CD4-positive, alpha-beta T cell treated with Interleukin-17A for 1 hour (primary cell): ENCODE measurements at places on chromosomes 7 and 10.
A peak's percentile ranks its signal among the peaks of the same experiment; 100 is the strongest.

- no peak for DNase-seq
Observed at GRCh38 chr10:60387531-60387930, 2.1 kb downstream of the ANK3 start.

- peak; percentile 1 for DNase-seq
Observed at GRCh38 chr10:500876-501275, 188.6 kb downstream of the DIP2C start.

GRCh38 chr7:29332875-29333855, 138.6 kb downstream of the CHN2 start:
- DNase-seq, result no peak

DNA sequence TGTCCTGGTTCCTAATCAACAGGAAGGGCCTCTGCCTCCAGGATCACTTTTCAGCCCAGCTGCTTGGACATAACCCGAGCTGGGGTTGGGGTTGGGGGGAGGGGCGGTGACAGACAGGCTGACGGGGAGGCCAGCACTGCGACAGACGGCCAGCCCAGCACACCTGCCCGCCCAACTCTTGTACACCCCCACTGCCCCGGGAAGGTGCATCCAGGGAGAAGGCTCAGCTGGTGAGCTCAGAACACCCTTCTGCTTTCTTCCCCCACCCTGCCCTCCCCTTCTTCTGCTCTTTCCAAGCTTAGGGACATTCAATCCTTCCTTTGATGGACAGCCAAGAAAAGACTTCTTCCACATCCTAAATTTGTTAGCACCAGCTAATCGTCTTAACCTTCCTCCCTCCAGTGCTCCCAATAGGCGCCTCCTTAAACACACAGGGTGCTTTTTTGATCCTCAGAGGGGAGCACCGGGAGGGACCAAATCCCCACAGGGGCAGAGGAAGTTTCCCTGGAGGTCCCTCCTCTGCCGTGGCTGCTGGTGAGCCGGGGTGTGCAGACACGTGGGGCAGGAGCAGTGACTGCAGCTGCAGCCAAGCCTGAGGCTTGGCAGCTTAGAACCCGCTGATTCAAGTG, 44.7 kb downstream of the COL13A1 start:
- DNase-seq, result no peak

GRCh38 chr7:134290286-134290685, 26.4 kb downstream of the SLC35B4 start:
- no peak for DNase-seq

GRCh38 chr7:154416714-154417113, 364.5 kb downstream of the DPP6 start:
- no peak for DNase-seq
